ENCODE measurements at places on chromosomes 4 and X. TPM values are rescaled to one million over a fixed set of nuclear protein-coding genes. Genes with fewer than 3 reads are reported as not detected.

GRCh38 chr4:27763830-27764525 lies 903.3 kb downstream of the STIM2 start:
- no peak for DNase-seq

DNA sequence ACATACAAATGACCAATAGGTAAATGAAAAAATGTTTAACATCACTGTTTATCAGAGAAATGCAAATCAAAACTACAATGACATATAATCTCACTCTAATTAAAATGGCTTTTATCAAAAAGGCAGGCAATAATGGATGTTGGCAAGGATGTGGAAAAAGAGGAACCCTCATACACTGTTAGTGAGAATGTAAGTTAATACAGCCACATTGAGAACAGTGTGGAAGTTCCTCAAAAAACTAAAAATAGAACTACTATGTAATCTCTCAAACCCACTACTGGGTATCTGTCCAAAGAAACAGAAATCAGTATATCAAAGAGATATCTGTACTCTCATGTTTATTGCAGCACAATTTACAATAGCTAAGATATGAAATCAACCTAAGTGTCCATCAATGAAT lies 165.9 kb upstream of the HHIP start:
- no peak for DNase-seq

PCGF3 gene
- 90.3 TPM for total RNA-seq

DNA sequence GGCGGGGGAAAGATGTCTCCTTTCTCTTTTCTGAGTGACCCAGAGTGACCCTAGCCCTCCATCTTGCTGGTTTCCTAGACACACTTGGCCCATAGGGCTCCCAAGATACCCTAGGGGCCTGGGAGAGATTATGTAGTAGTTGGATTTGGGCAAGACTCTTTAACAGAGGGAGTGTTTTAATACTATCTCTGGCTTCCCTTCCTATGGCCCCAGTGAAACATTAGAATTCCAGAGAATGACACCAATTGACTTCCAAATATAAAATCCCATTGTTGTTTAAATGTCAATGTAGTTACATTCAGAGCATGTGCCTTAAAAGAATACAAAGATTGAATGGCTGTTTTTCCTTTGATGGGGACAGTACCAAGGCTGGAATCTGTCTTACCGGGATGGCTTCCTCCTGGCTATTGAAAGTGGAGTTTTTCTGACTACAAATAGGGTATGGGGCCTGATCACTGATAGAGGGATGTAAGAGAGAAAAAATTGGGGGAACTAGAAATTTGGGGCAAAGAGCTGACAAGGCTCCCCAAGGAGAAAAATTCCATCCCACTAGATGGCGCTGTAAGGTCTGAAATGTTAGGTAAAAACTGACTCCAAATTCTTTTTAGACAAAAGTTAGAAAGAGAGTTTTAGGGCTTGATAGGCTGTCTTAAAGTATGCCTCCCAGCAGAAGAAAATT lies 10.7 kb downstream of the TENT5D start:
- DNase-seq = no peak

DNA sequence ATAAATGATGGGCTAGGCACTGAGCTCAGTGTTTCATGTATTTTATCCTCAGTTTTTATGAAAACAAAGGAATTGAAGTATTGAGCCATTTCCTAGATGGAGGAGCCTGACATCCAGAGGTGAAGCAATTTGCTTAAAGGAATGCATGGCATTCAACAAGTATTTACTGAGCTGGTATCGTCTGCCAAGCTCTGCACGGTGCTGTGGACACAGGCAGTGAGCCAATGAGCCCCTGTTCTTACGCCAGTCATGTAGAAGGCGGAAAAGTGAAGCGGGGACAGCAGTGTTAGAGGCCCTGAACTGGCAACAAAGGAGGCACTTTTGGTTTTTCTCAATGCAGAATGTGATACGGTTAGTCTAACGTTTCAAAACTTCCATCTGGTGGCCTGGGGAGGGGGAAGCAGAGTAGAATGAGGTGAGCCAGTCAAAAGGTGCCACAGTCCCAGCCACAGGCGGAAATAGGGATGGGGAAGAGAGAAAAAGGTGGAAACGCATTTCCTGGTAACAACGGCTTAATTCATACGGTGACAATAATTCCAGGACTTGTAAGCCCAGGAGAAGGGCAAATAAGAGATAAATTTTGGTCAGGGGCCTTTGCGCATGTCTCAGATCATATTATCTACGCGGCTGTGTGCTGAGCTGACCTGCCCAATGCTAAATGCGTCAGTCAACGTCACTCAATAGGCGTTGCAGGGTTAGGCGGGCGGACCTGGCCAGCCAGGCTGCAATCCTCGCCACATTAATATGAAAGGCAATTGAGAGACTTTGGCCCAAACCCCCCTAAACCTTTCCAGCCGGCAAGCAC lies 133.9 kb downstream of the AFAP1 start:
- DNase-seq = no peak

TRIM75 gene
- not detected for total RNA-seq

QRFPR gene
- total RNA-seq = not detected

GRCh38 chr4:140427919-140428471 lies 547 bp upstream of the CLGN start:
- no peak for DNase-seq

DNA sequence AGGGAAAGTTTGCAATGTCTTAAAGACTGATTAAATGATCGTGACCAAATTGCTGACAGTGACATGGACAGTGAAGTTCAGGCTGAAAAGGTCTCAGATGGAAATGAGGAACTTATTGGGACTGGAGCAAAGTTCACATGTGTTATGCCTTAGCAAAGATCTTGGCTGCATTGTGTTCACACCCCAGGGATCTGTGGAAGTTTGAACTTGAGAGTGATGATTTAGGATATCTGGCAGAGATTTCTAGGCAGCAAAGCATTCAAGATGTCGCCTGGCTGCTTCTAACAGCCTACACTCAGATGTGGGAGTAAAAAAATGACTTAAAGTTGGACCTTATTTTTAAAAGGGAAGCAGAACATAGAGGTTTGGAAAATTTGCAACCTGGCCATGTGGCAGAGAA lies 21.4 kb downstream of the SCARB2 start:
- no peak for DNase-seq

ASB5 gene
- not detected for total RNA-seq

DNA sequence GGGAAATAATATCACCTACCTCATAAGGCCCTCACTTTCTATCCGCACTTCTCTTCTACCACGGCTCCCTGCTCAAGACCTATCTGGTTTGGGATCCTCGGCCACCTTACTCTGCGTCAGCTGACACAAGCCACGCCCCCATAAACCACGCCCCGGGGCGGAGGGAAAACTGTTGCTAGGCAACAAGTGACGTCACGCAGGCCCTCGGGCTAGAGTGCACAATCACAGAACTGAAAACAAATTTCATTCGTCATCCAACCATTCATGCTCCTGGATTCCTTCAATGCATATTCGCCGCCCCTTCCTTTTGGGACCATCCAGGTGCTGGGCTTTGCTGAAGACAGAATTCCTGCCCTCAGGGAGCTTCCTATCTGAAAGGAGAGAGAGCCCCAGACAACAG lies 66.3 kb downstream of the SMC1A start:
- DNase-seq = no peak

GRCh38 chr4:175787546-175787945 lies 24.5 kb downstream of the GPM6A start:
- no peak for DNase-seq

GRCh38 chr4:111635646-111636045 lies 509.6 kb upstream of the FAM241A start:
- no peak for DNase-seq

DNA sequence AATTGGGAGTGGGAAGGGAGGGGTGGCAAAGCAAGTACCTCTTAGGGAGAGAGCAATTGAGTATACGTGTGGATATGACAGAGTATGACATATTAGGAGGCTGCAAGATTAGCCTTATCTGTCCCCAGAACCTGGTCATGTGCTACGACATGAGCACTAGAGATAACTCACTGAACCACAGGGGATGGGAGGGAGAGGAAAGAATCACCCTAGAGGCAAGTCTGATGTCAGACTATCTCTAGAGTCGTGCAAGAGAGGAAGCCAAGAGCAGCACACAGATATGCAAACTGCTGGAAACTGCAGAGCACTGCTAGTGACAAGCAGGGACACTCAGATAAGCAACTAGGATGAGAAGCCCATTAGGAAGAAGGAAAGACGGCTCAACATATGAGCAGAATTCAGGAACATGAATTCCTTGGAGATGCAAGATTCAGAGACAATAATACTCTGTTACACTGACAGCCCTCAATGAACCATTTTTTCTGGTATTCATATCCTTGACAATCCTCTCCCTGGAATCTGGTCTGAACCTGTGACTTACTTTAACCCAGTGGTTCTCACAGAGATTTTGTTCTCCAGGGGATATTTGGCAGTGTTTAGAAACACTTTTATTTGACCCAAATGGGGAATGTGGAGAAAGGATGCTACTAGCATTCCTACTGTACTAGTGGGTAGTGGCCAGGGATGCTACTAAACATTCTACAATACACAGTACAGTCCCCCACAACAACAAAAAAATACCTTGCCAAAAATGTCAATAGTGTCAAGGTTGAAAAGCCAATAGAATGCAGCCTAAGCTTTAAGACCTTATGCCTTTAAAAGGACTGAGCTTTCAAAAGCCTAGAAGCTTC lies 84.0 kb upstream of the BMP2K start:
- peak; percentile 60 for DNase-seq

DNA sequence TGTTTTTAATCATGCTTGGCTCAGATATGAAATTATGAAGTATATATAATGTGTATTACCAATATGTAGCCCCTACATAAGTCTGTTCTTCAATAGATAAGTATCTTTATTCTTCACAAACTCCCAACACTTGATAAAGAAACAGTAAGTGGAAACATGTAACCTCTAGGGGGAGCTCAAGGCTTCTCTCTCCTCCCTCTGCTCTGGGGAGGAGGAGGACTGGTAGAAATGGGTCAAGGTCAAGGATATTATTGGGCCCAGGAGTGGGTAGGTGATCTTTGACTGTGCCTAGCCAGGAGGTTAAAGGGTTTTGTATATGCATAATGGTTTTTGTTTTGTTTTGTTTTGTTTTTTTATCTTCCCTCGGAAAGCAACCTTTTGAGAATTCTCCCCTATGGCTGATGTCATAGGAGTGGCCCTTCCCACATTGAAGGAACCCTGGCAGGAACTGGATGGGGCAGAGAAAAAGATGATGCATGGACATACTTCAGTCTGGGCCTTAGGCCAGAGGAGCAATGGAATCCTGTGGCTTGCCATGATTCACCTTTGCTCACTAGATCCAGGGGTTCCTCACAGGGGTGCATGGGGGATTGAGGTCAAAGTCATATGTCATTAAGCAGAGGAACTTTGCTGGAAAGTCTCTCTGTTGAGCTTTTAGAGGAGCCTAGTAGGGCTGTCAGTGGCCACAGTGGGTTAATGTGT lies 460.3 kb downstream of the MID1IP1 start:
- peak; percentile 53 for DNase-seq

DNA sequence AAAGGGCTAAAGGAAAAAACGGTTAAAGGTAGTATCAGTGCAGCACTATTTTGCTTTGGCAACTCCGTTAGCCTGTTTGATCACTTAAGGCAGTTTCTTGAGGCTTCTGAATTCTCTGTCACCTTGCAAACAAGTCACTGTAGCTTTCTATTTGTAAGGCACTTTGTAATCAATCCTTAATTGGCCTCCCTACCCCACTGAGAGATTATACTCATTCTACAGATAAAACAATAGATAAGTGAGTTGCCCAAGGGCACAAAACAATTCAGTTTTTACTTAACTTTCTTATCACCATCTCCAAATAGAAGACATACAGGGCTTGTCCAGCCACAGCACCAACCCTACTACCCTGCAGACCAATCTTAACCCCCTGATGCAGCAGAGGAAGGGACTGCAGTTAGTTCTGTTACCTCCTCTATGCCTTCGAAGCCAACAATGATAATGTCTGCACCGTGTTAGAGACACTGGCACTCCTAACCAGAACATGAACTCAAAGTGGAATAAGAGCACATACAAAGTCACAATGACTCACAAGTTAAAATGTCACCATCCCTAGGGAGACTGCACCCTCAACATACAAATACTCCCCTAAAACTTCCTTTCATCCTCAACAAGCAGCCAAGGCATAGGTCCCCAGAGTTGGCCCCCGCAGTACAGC lies 1.7 kb downstream of the TMEM185A start:
- no peak for DNase-seq

DNA sequence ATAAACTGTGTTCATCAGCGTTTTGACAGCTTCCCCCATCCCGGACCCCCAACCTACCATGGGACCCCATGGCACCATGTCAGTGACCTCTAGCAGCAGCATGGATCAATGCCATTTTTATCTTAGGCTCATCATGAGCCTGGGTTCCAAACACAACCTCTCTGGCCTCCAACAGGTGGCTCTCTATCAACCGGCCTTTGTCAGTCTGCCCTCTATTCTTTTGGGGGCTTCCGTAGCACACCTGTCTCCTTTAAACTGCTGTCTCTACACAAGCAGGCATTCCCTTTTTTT lies 721 bp upstream of the TMEM150C start:
- no peak for DNase-seq

DNA sequence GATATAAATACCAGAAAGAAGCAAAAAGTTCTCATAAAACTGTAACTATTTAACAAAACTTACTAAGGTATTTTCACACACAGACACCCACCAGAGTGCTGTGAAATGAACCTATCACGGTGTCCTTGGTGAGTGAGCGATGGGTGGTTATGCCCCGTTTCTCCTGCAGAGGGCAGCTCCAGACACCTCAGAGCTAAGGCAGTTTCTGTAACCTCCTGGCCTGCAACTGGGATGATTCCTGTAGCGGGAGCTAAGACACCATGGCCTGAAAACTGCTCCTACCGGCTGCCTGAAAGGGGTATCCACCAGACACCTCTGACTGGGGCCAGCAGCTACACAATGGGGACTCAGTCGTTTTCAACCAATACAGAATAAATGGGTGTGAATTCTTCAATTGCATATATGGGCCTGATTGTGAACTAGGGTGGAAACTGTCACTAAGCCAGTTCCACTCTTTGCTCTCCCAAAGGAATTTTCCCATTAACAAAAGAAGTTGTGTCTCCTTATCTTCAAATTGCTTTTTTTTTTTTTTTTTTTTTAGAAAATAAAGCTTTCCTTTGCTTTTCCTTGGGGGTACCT lies 2375.8 kb upstream of the TENM3 start:
- DNase-seq = peak; percentile 68

DNA sequence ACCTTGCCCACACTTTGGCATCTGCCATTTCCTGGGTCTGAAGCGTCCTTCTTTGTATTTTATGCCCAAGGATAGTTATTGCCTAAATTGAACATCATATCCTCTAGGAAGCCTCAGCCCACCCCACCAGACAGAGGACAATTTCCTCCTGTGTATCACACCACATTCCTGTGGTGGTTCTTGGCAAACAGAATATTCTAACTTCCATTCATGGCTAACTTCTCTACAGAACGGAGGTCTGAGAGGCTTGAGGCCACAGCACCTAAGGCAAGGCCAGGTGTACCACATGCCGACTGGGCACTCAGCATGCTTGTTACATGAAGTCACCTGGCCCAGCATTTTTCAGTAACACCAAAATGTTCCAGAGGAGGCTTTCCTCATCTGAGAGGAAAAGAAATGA lies 42.4 kb downstream of the CD99L2 start:
- DNase-seq = no peak

- no peak for DNase-seq
Measured at GRCh38 chr4:29336861-29337260, 1383.3 kb upstream of the PCDH7 start.

INTS6L gene
- total RNA-seq = 42.4 TPM

GRCh38 chr4:139676365-139676764 lies 10.7 kb downstream of the MGST2 start:
- DNase-seq = no peak

PABPC1L2A gene
- total RNA-seq = not detected

- DNase-seq = no peak
Measured at GRCh38 chr4:102817021-102817605, 10.2 kb downstream of the UBE2D3 start.
